ENCODE measurements at places on chromosomes 4 and X. TPM values are rescaled to one million over a fixed set of nuclear protein-coding genes. Genes with fewer than 3 reads are reported as not detected.

The ATP1B4 gene
- total RNA-seq, result not detected

The BMPR1B gene
- 0.81 TPM for total RNA-seq

The RBM46 gene
- total RNA-seq, result 1.5 TPM

The FGFBP2 gene
- total RNA-seq, result 0.81 TPM

The AR gene
- total RNA-seq, result 12.4 TPM

The CHRNA9 gene
- not detected for total RNA-seq

The PLS3 gene
- 238 TPM for total RNA-seq

GRCh38 chrX:135345107-135345589, 35.9 kb downstream of the ETDC start:
- DNase-seq, result peak; percentile 52
- H3K27me3 ChIP-seq, result peaks cover 1% of the 10 kb centered on the region
- peak overlapping the region; percentile 91 for H3K27ac ChIP-seq
- H3K4me1 ChIP-seq, result peaks cover 15% of the 10 kb centered on the region
- peak overlapping the region; percentile 53 for H3K4me3 ChIP-seq

DNA sequence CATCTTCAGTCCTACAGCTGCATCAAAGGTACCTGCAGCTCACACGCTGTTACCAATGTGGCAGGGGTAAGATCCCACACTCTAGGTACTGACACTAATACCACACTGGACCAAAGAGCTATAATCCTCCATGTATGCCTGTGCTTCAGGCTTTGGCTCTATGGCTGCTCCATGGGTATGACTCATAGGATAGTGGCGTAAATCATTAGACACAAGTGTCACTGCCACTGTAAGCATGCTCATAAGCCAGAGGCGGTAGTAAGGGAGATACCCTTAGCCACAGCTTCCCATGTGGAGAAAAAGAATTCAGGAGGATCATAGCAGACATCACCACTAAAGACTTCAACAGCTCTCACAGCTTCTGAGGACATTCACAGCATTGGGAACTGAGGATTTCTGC, 287.5 kb downstream of the ACTRT1 start:
- H3K4me1 ChIP-seq, result no peaks in the 10 kb centered on the region
- no peak overlapping the region for H3K4me3 ChIP-seq
- no peak for DNase-seq
- H3K27me3 ChIP-seq, result no peaks in the 10 kb centered on the region
- no peak overlapping the region for H3K27ac ChIP-seq
- no peaks in the 10 kb centered on the region for H3K36me3 ChIP-seq

GRCh38 chr4:94525993-94526728, 74.4 kb downstream of the PDLIM5 start:
- peaks cover 29% of the 10 kb centered on the region for H3K4me1 ChIP-seq
- H3K36me3 ChIP-seq, result no peaks in the 10 kb centered on the region
- no peak overlapping the region for H3K4me3 ChIP-seq
- H3K27me3 ChIP-seq, result no peaks in the 10 kb centered on the region
- no peak for DNase-seq

GRCh38 chr4:141133999-141134995, 1.0 kb upstream of the RNF150 start:
- no peak overlapping the region for H3K4me3 ChIP-seq
- no peak for DNase-seq
- H3K27me3 ChIP-seq, result no peaks in the 10 kb centered on the region
- H3K36me3 ChIP-seq, result no peaks in the 10 kb centered on the region

- H3K4me3 ChIP-seq, result no peak overlapping the region
- H3K27ac ChIP-seq, result no peak overlapping the region
- H3K36me3 ChIP-seq, result no peaks in the 10 kb centered on the region
- H3K4me1 ChIP-seq, result no peaks in the 10 kb centered on the region
- H3K27me3 ChIP-seq, result no peaks in the 10 kb centered on the region
Measured at GRCh38 chr4:81421346-81422218, 50.1 kb downstream of the RASGEF1B start.

GRCh38 chr4:173181848-173182247, 13.2 kb downstream of the GALNT7 start:
- DNase-seq, result no peak
- no peaks in the 10 kb centered on the region for H3K27me3 ChIP-seq

- H3K27ac ChIP-seq, result no peak overlapping the region
- no peak overlapping the region for H3K4me3 ChIP-seq
- no peaks in the 10 kb centered on the region for H3K36me3 ChIP-seq
- H3K4me1 ChIP-seq, result no peaks in the 10 kb centered on the region
- DNase-seq, result no peak
Measured at GRCh38 chr4:12139296-12139695, 710.6 kb upstream of the HS3ST1 start.

- H3K27ac ChIP-seq, result no peak overlapping the region
- no peak overlapping the region for H3K4me3 ChIP-seq
- no peaks in the 10 kb centered on the region for H3K27me3 ChIP-seq
- no peak for DNase-seq
Measured at GRCh38 chrX:40871385-40872082, 136.2 kb upstream of the MED14 start.

DNA sequence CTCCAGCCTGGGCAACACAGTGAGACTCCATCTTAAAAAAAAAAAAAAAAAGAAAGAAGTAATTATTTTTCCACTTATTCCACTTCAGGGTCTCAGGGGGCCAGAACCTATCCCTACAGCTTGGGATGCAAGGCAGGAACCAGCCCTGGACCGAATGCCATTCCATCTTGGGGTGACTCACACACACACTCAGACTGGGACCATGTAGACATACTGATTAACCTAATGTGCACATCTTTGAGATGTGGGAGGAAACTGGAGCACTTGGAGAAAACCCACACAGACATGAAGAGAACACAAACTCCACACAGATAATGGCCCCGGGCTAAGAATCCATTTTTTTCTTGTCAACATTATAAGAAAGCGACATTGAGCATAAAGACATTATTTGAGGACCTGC, 132.5 kb downstream of the PTTG2 start:
- H3K4me3 ChIP-seq, result no peak overlapping the region
- H3K36me3 ChIP-seq, result peaks cover 11% of the 10 kb centered on the region
- no peak overlapping the region for H3K27ac ChIP-seq
- H3K4me1 ChIP-seq, result no peaks in the 10 kb centered on the region
- no peaks in the 10 kb centered on the region for H3K27me3 ChIP-seq

GRCh38 chr4:169058312-169058711, 48.3 kb upstream of the CBR4 start:
- peaks cover 11% of the 10 kb centered on the region for H3K4me1 ChIP-seq
- no peaks in the 10 kb centered on the region for H3K27me3 ChIP-seq
- no peak for DNase-seq
- no peak overlapping the region for H3K27ac ChIP-seq
- H3K36me3 ChIP-seq, result no peaks in the 10 kb centered on the region

DNA sequence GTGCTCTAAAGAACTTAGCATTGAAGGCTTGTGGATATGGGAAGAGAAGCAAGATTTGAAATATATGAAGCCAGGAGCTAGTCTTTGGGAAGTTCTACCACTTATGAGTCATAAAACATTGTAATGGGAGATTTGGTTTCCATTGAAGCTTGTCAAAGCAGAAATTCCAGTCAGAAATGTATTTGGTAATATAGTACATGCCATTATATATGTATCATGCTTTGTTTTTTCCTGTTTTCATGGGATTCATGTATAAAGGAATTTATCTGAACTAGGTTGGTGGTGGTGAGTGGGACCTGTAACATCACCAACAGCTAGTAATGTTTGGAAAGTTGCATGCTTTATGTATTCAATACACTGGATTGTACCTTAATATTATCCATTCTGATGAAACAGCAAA, 14.6 kb upstream of the DCAF8L2 start:
- no peak overlapping the region for H3K4me3 ChIP-seq
- H3K4me1 ChIP-seq, result no peaks in the 10 kb centered on the region
- H3K27me3 ChIP-seq, result no peaks in the 10 kb centered on the region
- H3K36me3 ChIP-seq, result no peaks in the 10 kb centered on the region

- DNase-seq, result no peak
- H3K27me3 ChIP-seq, result no peaks in the 10 kb centered on the region
- H3K27ac ChIP-seq, result no peak overlapping the region
Measured at GRCh38 chrX:152313529-152314302, 137.4 kb downstream of the GABRA3 start.

DNA sequence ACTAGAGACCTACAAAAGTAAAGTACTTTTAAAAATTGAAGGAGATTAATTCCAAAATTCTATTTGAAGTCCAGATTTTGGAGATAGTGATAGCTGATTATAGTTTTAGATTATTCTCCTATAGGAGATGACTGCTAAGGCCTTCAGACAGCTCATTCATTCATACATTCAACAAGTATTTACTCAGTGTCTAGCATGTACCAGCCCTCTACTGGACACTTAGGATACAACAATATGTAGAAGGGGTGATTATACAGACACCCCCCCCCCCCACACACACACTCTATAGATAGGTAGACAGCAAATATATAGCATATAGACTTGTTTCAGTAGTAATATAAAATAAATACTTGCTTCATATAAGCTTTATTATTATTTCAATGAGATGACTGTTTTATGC, 60.4 kb upstream of the TAF9B start:
- H3K4me3 ChIP-seq, result no peak overlapping the region
- H3K27ac ChIP-seq, result no peak overlapping the region
- no peaks in the 10 kb centered on the region for H3K4me1 ChIP-seq
- H3K36me3 ChIP-seq, result no peaks in the 10 kb centered on the region

- no peaks in the 10 kb centered on the region for H3K27me3 ChIP-seq
- H3K36me3 ChIP-seq, result peaks cover 6% of the 10 kb centered on the region
- H3K27ac ChIP-seq, result no peak overlapping the region
- H3K4me3 ChIP-seq, result no peak overlapping the region
- no peaks in the 10 kb centered on the region for H3K4me1 ChIP-seq
Measured at GRCh38 chr4:39102297-39102696, 40.3 kb downstream of the KLHL5 start.

- no peaks in the 10 kb centered on the region for H3K27me3 ChIP-seq
- H3K4me1 ChIP-seq, result no peaks in the 10 kb centered on the region
- peak overlapping the region; percentile 56 for H3K4me3 ChIP-seq
- peak; percentile 65 for DNase-seq
- H3K36me3 ChIP-seq, result no peaks in the 10 kb centered on the region
Measured at GRCh38 chrX:101550751-101551379, 518 bp downstream of the ARMCX1 start.
